ENCODE measurements at places on chromosomes 7 and 10.

GRCh38 chr10:70812814-70813213, 2.9 kb upstream of the SGPL1 start:
- DNase-seq, result no peak

GRCh38 chr10:127151981-127152699, 44.3 kb downstream of the INSYN2A start:
- DNase-seq, result no peak

GRCh38 chr10:103842605-103843004, 12.8 kb downstream of the SH3PXD2A start:
- no peak for DNase-seq

DNA sequence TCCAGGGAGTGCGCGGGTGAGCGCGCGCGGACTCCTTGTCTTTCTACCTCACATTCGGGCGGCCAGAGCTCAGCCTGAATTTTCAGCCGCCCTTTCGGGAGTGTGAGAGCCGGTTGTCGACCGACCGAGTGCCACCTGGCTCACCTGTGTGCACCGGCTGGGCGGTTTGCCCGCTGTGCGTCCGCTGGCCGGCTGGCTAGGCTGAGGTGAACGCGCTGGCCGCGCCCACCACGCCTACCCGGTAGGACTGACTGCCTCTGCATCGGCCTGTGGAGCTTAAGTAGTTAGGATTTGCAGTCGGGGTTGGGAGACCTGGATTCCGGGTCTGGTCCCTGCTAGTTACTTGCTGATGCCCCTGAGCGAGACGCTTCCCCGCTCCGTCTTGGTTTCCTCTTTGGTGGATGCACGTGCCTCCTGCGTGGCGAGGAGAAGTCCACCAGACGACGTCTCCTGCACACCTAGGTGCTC, 553 bp downstream of the TSPAN15 start:
- DNase-seq, result no peak

GRCh38 chr10:15395935-15396334, 24.8 kb upstream of the FAM171A1 start:
- no peak for DNase-seq

GRCh38 chr10:69819716-69820506, 18.2 kb downstream of the COL13A1 start:
- no peak for DNase-seq

- peak; percentile 25 for DNase-seq
These were observed 572 bp downstream of the CHST12 start for GRCh38 chr7:2403718-2404648.

DNA sequence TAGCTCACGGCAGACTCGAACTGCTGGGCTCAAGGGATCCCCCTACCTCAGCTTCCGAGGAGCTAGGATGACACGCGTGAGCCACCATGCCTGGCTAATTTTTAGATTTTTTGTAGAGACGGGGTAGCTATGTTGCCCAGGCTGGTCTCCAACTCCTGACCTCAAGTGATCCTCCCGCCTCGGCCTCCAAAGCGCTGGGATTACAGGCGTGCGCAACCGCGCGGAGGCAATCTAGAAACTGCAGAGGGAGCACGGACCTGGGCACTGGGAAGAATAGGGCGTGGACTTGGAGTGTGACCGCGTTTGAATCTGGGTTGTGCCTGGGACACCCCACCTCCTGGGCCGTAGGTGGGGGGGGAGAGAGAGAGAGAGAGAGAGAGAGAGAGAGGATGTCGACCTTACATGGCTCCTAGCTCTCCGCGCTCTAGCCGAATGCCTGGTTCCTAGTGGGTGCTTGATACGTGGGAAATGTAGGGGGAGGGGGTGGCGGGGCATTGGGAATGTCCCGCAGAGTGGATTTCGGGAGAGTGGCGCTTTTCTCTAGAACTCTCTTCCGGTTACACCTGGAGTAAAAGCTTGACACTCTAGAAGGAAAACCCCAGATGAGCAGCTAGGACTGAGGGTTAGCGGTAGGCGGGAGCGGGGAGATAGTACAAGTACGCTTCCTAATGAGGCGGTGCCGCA, 1.2 kb upstream of the MAP3K8 start:
- DNase-seq, result no peak

DNA sequence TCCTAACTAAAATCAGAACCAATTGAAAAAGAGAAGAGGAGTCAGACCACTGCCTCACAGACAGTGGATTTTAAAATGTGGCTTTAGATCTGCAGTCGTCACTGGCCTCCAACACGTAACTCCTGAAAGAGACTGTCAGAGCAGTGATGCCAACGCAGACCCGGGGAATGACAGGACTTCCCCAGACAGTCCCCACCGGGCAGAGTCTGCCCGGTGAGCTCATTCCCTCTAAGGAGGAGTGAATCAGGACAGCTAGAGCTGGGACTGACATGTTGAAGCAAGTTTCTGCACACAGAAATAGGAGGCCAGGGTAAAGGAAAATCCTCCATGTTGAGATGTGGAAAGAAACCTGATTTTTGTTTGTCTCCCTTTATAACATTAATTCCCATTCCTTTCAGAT, 105.0 kb downstream of the TES start:
- DNase-seq, result no peak

Data from activated T-cell treated with anti-CD3 and anti-CD28 coated beads for 48 hours (primary cell).